ENCODE measurements at places on chromosomes 12 and 14. TPM values are rescaled to one million over a fixed set of nuclear protein-coding genes. Genes with fewer than 3 reads are reported as not detected.

The TAS2R43 gene
- 3.7 TPM for total RNA-seq

The TWF1 gene
- total RNA-seq, result 187 TPM

The CATSPERB gene
- total RNA-seq, result 4.1 TPM

The EGLN3 gene
- 9.0 TPM for total RNA-seq

- no peak for DNase-seq
Observed at GRCh38 chr12:65595016-65595560, 229.2 kb upstream of the HMGA2 start.

DNA sequence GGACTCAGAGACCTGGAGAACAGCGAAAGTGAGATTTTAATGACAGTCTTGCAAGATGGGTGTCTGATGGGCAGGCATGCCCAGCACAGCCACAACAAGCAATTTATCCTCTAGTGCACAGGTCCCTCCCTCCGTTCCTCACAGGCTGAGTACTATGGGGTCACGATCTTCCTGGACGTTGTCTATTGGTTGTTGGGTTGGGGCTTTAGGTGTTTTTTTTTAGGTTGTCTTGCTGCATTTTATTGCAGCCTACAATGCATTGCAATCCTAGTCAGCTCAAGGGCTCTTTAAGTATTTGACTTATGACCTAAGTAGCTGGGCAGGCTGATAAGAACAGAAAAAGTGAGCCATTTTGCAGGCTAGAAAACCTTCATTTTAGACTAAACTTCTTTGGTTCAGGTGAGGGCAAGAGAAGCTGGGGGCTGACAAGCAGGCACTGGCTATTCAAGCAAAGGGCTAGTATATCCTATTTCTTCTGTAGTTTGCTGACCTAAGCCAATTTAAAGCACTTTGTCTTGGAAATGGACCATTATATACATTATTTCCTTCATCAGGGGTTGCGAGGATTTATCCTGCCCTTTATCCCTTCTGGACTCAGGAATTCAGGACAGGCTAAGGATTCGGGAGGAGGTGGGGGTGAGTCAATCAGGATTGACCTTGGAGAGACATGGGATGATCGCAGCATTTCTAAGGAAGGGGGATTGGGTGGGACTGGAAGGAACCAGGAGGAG lies 6.0 kb downstream of the KRT7 start:
- no peak for DNase-seq

DNA sequence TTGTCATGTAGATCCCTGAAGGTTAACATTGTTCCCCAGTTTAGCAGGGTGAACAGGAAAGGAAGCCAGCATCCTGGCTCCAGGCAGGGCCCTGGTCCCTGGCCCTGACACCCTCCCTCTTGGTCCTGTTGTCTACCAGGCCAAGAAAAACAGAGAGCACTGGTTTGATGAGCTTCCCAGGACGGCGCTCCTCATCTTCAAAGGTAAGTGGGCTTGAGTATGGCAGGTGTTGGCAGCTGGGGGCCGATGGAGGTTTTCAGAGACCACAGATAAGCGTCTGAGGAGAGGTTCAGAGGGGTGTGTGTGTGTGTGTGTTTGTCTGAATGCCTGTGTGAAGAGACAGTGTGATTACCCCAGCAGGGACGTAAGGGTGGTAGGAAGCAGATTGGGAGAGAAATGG lies 56.3 kb downstream of the SLC8B1 start:
- DNase-seq, result no peak

DNA sequence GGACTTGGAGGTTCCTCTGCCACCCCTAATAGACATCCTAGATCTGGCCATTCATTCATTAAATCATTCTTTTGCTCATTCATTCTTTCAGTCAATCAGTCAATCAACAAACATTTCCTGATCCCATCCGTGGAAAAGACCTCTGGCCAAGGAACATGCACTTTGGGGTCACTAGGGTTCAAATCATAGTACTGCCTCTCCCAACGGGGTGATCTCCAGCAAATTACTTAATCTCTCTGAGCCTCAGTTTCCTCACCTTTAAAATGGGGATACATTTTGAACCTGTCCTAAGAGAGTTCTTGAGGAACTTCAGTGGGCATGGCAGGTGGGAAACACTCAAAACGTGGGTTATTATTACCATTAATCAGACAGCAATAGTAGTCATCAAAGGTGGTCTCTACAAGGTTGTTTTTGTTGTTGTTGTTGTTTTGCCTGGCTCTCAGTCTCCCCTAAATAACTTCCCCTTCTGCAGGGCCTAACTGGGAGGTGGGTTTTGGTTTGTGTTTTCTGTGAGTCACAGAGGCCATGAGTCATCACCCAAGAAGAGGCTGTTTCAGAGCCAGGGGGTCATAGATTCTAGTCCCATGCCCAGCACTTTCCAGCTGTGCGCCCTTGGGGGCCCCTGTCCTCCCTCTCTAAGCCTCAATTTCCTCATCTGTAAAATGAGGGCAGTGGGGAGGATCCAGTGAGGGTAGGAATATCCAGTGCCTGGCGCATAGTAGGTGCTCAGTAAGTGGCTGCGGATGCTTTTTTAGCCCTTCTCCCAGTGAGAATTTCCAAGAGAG lies 16.9 kb upstream of the FAM222A start:
- DNase-seq, result no peak

GRCh38 chr14:60862283-60862682 lies 118.6 kb downstream of the TRMT5 start:
- no peak for DNase-seq

DNA sequence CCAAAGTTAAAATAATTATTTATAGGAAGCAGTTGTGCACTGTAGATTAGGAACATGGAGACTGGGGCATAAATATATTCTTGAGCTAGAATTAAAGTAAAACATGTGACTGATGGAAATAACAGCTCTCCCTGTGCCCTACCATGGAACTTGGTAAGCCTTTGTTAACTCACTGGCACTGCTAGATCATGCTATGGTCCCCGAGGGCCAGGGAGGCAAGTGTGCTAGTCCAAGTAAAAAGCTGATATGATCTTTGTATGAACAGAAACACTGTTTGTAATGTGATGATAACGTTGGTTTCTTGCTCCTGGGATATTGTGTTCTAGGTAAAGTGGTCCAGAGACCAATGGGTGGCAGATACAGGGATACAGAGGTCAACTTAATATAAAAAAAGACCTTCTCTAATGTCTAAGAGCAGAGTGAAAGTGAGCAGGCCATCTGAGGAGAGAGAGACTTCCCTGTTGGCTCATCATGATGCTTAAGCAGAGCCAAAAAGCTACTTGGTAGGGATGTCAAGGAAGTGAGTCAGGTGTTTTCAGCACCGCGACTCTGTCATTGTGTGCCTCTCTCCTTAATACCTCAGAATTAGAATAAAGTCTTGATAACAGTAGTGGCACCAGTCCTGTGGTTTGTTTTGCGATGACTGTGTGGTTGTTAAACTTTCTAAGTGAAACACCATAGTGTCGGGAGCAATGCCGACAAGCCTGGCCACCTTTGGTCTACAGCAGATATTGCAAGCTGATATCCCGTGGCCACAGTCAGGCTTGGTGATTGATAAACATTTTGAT lies 27.6 kb downstream of the BICD1 start:
- no peak for DNase-seq

DNA sequence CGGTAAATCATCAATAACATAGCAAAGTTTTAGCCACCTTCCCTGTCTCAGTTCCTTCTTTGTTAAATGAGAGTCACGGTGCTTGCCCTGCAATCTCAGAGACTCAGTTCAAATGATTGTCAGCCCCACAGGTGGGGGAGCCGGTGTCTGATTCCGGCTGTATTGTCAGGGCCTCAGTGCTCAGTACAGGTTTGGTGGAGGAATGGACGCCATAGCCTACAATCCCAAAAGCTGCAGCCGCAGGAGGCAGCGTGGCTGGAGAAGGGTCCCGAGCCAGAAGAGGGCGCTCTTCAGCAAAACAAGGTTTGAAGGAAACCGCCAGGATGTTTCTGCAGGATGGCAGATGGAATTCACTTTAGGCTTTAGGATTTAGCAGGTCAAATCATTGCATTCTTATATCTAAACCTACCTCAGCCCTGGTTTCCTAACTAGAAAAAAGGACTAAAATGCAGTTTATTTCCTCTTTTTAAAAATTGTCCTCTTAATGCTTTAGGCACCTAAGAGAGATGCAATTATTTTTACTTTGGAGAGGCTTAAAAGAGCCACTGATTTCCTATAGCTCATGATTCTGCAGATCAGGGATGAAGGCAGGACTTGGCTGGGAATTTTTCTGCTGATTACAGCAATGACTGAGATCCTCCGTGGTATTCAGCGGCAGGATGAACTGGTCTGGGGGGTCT lies 29.2 kb downstream of the FOS start:
- peak; percentile 34 for DNase-seq

DNA sequence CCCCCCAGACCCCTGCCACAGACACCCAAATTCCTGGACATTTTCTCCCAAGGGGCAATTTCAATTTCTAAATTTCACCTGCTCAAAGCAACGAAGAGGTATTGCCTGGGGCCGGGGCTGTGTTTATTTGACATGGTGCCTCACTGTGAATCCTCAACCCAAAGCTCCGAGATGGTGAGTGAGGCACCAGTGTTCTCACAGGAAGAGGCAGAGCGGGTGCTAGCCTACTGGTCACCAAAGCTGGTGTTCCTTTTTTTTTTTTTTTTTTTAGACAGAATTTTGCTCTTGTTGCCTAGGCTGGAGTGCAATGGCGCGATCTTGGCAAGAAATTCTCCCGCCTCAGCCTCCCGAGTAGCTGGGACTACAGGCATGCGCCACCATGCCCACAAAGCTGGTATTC lies 14.8 kb upstream of the SH2B3 start:
- DNase-seq, result no peak

GRCh38 chr14:70655110-70655826 lies 13.6 kb downstream of the TTC9 start:
- no peak for DNase-seq

- DNase-seq, result no peak
Observed at GRCh38 chr14:89629383-89629782, 212.3 kb upstream of the FOXN3 start.

DNA sequence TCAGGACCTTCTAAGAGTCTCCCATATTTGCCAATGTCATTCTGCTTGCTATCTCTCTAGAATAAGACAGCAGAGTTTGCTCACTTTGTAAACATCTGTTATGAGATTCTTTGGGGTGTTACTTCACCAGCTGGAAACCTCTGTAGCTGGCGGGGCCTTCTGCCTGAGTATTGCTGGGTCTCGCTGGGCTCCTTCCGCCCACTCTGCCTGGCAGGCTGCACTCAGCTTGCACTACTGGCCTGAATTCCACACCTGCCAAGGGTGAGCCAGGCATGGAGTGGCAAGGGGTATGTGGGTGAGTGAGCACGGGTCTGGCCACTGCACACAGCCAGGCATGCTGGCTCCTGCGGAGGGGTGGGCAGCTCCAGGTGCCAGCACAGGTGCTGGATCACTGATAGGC lies 267.3 kb upstream of the PDE3A start:
- no peak for DNase-seq

- DNase-seq, result no peak
Observed at GRCh38 chr12:27982951-27983350, 10.4 kb upstream of the PTHLH start.

DNA sequence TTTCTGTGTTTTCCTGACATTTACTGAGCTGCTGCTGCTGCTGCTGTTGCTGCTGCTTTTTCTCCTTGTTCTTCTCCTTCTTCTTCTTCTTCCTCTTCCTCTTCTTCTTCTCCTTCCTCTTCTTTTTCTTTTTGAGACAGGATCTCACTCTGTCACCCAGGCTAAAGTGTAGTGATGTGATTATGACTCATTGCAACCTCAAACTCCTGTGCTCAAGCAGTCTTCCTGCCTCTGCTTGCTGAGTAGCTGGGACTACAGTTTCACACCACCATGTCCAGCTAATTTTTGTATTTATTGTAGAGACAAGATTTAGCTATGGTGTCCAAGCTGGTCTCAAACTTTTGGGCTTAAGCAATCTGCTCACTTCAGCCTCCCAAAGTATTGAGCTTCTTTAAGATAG lies 95.8 kb downstream of the TMTC3 start:
- DNase-seq, result no peak

DNA sequence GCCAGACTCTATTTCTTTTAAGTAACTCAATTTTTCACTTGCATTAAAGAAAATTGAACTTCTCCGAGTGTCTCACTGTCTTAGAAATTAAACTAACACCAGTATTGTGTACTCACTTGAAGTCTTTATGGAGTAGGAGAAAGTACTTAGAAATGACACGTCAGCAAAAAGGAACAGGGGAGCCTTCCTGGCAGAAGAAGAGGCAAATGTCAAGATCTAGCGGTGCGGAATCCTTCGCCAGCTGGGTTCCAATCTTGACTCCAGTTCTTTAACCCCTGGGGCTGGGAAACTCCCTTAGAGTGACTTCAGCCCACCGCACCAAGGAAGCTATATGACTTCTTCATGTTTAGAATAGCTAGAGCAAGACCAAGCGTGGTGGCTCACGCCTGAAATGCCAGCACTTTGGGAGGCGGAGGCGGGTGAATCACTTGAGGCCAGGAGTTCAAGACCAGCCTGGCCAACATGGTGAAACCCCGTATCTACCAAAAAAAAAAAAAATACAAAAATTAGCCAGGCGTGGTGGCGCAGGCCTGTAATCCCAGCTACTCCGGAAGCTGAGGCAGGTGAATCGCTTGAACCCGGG lies 34.4 kb downstream of the WBP11 start:
- no peak for DNase-seq

DNA sequence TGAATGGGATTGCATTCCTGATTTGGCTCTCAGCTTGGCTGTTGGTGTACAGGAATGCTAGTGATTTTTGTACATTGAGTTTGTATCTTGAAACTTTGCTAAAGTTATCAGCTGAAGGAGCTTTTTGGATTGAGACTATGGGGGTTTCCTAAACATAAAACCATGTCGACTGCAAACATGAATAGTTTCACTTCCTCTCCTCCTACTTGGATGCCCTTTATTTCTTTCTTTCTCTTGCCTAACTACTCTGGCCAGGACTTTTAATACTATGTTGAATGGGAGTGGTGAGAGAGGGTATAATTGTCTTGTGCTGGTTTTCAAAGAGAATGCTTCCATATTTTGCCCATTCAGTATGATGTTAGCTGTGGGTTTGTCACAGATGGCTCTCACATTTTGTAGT lies 141.5 kb downstream of the CEP83 start:
- no peak for DNase-seq

- DNase-seq, result no peak
Observed at GRCh38 chr12:93594766-93595311, 22.4 kb downstream of the SOCS2 start.

GRCh38 chr14:102793531-102794328 lies 16.5 kb downstream of the TRAF3 start:
- no peak for DNase-seq

DNA sequence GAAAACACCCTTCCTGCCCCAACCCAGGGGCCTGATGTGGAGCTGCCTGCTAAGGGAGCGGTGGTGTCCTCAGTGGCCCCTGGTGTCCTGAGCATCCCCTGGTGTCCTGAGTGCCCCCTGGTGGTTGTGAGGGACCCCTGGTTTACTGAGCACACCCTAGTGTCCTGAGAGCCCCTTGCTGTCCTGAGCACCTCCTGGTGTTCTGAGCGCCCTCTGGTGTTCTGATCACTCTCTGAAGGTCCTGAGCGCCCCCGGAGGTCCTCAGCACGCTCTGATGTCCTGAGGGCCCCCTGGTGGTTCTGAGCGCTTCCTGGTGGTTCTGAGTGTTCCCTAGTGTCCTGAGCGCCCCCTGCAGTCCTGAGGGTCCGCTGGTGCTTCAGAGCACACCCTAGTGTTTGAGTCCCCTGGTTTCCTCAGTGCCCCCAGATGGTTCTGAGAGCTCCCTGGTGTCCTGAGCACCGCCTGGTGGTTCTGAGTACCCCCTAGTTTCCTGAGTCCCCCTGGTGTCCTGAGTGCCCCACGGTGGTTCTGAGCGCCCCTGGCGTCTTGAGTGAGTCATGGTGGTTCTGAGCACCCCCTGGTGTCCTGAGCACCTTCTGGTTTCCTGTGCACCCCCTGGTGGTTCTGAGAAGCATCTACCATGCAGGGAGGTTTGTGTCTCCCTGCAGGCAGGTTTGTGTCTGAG lies 1004.2 kb downstream of the TMEM121 start:
- no peak for DNase-seq

Measured in frontal cortex (tissue), 4 donors.